ENCODE measurements at places on chromosomes 4 and X. TPM values are rescaled to one million over a fixed set of nuclear protein-coding genes. Genes with fewer than 3 reads are reported as not detected.

IL13RA1 gene
- total RNA-seq, result 30.7 TPM

NXF3 gene
- total RNA-seq, result 668 TPM

DNA sequence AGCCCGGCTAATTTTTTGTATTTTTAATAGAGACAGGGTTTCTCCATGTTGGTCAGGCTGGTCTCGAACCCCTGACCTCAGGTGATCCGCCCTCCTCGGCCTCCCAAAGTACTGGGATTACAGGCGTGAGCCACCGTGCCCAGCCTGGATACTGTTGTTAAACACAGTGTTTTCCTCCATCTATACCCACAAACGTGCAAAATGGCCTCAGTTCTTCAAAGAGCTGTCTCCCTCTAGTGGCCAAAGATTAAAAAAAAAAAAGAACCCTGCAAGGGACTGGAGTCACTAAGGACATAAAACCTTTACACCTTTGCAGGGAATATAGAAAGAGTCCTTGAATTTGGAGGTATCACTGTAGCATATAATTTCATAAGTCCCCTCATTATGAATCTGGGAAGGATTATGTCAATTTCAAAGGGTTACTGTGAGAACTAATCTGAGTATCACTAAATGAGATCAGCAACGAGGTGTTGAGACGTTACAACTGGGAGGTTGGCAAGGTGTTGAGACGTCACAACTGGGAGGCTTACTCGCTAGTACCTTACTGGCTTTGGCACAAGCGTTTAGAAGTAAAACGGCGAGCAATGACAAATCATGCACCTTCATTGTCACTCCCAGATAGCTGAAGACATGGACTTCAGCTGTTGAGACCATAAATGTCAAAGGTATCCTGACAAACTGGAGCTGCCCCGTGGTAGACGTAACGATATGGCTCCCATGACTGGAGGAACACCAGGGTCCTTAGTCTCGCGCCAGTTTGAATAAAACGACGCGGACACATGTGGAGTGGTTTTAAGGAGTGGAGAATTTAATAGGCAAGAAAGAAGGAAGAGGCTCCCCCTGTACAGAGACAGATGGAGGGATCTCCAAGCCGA lies 33.4 kb upstream of the ENPP6 start:
- no peak for DNase-seq

DNA sequence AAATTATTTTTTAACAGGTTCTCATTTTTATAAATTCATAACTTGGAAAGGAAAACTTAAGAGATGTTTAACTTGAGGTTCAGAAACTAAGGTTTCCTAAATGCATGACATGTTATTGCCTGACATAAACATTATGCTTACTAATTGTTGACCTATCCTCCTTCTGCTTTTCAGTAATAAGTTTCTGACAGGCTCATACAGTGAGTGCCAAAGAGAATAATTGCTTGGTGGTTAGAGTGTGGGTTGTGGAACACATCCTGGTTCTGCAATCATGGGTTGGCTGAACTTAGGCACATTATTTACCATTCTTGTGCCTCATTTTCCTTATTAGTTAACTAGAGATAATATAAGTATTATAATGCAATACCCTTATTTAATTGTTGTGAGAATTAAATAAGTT lies 56.5 kb downstream of the BMPR1B start:
- no peak for DNase-seq

- DNase-seq, result no peak
These were observed 4.9 kb upstream of the WDFY3 start for GRCh38 chr4:84971319-84971932.

GRCh38 chr4:118589471-118590055 lies 95.6 kb upstream of the METTL14 start:
- DNase-seq, result no peak

All from testis (tissue), 5 donors.